ENCODE measurements at places on chromosomes 3 and 15.

GRCh38 chr3:158057666-158058065, 48.6 kb downstream of the SHOX2 start:
- DNase-seq, result peak; percentile 45

GRCh38 chr3:61563313-61564271, 2.2 kb downstream of the PTPRG start:
- DNase-seq, result no peak

GRCh38 chr3:95184038-95184437, 1121.2 kb downstream of the NSUN3 start:
- no peak for DNase-seq

- no peak for DNase-seq
Measured at GRCh38 chr15:78325092-78325843, 14.9 kb upstream of the CRABP1 start.

GRCh38 chr15:89359471-89360293, 25.1 kb upstream of the POLG start:
- no peak for DNase-seq

- no peak for DNase-seq
Measured at GRCh38 chr15:92393071-92393979, at the start of gene ST8SIA2. Gene ST8SIA2, plus strand, starts transcription at chr15:92393881. Its CDS starts 184 bp downstream, at chr15:92394065.

- DNase-seq, result no peak
Measured at GRCh38 chr3:184050217-184050847, 2.5 kb upstream of the HTR3C start.

DNA sequence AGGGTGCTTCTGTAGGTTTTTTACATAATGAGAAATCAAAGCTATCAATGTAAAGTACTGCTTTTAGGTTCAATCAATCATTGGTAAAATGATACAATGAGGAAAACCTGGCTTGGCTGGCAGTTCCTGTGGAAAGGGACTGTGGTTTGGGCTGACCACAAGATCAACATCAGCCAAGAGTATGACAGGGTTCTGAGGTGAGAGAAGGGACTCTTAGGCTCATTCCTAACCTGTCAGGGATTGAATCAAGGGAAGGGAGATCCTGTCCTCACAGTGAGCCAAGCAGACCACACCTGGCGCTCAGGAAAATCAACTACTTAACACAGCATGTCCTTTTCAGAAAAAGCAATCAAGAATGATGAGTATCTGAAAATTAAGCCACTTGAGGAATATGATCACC, 111.1 kb downstream of the MAGI1 start:
- no peak for DNase-seq

DNA sequence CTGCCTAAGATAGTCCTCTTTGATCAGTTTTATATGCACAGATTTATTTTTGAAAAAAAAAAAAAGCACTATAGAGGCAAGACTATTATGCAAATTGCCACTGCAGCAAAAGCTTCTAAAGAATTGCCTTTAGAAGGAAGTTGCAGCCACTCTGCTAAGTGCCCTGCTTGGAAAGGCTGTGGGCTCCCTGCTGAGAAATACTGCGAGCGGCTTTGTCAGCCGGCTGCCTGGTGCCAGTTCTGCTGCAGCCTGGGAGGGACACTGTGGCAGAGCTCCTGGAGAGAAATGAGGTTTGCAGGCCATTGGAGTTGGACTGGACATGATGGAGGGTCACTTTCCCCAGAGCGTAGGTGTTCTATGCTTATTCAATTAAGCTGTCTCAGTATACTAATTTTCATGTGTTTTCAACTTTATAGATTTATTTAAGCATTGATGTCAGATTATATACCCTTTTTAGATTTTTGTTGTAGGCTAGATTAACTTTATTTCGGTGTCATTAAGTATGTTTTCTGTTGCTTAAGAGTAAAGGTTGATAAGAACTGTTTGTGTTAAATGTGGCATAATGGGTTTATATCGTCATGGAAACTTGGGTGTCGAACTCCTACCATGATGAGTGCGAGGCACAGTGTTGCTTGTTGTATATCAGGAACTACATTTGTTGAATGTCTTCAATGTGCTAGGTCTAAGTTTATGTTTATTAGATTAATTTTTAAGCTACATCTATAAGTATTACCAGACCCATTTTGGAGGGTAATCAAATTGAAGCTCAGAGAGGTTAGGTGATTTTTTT, 6.6 kb downstream of the MAP2K5 start:
- no peak for DNase-seq

GRCh38 chr3:81530180-81530939, 231.1 kb downstream of the GBE1 start:
- DNase-seq, result no peak

GRCh38 chr3:17983106-17983505, 240.7 kb upstream of the TBC1D5 start:
- DNase-seq, result no peak

GRCh38 chr3:108159105-108159504, 63.1 kb downstream of the IFT57 start:
- no peak for DNase-seq
